ENCODE measurements at places on chromosomes 6 and 20.

DNA sequence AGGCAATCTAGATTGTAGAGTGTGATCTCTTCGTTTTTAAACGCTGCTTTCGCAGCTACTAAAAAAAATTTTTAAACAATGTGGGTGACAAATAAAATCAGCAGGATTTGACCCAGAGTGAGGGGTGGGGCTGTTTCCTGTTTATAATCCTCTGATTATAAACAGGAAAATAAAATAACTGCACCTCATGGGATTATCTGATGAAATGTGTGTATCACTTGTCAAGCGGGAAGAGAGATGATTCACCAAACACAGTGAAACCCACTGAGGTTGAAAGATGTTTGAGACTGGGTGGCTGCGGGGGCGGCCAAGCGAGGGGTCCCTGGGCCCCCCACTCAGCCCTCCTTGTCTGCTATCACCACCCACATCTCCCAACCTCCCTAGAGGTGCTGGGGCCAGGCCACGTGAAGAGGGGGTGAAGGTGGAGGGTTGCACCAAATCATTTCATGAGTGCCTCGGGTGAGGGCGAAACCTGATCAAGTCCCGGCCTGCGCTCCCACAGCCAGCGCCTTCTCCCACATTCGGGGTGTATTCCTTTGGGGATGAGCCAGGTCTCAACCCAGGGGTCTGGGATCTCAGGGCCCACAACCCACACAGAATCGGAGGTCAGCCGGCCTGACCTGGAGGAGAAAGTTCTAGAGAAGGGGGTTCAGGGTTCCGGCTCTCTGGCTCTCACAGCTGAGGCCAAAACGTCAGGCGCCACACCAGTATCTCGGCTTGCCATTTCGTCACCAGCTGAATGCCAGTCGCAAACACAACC lies 212.5 kb downstream of the BMP7 start:
- DNase-seq, result no peak

DNA sequence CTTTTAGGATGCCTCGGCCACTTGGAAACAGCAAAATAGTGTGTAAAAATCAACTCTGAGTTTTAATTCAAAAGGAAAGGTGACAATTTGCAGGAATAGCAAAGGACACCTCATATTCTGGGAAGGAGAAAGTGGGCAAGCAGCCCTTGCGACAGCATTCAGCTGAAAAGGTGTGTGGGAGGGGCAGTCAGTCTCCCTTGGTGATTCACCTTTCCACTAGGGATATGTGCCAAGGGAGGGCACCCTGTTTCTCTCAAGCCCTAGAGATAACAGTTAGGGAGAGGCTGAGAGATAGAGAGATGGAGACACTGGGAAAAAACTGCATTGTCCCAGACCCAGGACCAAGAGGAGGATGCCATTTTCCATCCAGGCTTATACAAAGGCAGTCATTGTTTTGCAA lies 228.1 kb downstream of the EPM2A start:
- DNase-seq, result no peak

GRCh38 chr6:118935978-118936703 lies 1.2 kb upstream of the MCM9 start:
- no peak for DNase-seq

DNA sequence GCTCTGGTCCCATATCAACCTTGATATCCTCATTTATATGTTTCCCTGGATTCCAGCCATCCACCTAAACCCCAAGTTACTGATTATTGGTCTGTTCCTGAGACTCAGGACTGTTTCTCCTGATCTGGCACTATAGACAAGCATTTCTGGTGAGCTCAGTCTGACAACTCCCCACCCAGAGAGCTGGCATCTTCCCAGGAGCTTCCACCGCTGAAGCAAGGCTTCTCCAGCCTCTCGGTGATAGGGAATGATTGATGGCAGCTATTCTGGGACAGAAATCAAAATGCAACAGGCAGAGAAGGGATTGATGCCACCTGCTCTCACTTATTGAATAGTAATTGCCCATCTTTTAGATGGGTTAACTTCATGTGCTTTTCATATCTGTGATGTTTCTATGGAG lies 169.7 kb upstream of the GGTLC1 start:
- no peak for DNase-seq

GRCh38 chr20:13341737-13342393 lies 120.8 kb downstream of the ISM1 start:
- DNase-seq, result no peak

DNA sequence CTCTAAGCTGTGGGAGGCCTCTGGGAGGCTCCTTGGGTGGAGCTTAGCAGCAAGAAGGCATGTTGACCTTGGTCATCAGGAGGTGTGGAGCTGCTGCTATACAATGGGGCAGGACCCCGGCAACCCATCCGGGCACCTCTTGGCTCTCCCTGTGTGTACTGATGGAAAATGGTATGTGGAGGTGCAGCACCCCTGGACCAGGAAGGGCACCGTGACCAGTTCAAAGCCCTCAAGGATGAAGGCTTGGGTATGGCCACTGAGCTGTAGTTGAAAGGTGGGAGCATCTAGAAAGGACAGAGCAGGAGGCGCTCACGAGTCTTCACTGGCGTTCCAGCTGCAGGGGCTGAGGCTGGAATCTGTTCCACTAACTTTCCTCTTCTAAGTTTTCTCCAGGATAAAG lies 6.7 kb upstream of the IRF4 start:
- DNase-seq, result no peak

DNA sequence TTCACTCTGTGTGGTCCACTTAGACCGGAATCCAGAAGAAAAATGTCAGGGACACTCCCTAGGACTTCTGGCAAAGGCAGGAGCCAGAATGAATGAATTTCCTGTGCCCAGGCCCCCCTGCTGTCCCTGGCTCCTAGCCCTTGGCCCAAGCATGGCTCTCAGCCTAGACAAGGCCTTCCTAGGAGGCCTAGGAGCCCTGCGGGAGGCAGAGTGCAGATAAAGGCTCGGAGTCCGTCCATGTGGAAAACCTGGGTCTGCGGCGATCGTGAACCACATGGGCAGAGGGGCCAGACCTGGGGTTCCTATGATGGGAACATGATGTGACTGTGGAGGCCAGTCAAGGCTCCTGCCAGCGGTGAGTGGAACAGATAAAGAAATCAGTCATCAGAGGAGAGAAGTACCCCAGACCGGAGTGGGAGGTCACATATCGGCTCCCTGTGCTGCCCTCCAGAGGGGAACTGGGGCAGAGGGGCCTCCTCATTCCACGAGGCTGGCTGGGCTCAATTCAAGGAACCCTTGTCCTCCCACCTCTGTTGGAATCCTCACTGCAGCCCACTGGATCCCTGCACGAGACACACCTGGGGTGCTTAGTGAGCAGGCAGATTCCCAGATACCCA lies 5.9 kb upstream of the VSTM2L start:
- DNase-seq, result no peak

GRCh38 chr20:37007898-37008649 lies 56.6 kb upstream of the SAMHD1 start:
- no peak for DNase-seq

DNA sequence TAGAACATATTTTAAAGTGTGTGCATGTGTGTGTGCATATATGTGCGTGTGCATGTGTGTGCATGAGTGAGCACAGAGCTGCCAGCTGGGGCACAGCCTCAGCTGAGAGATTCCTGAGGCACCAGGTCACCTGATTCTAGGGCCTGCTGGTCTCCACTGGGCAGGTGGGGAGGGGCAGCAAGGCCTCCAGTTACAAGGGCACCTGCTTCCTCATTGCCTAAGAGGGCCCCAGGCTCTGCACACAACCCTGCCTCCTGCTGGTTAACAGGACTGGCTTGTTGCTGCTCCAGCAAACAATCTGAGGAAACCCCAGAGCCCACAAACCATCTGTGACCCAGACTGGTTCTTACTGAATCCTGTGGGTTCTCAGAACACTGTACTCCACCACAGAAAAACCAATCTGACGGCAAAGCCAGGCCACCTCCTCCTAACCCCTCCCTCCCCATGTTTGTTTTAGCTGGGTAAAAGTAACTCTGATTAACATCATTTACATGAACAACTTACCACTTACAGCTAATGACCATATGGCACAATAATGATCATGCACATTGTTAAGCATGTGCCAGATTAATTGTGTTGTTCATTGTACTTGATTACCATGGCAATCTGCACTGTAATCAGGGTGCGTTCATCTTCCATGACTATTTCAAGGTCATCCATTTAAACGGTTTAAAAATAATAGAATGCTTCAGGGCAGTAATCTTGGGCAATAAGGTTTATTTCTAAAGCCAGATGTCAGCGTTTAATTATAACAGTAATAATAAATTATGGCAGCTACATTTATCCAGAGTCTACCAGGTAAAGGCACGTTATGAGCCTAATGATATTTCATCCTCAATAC lies 23.1 kb upstream of the UBE2J1 start:
- no peak for DNase-seq

GRCh38 chr6:105202486-105202885 lies 22.7 kb upstream of the POPDC3 start:
- no peak for DNase-seq

DNA sequence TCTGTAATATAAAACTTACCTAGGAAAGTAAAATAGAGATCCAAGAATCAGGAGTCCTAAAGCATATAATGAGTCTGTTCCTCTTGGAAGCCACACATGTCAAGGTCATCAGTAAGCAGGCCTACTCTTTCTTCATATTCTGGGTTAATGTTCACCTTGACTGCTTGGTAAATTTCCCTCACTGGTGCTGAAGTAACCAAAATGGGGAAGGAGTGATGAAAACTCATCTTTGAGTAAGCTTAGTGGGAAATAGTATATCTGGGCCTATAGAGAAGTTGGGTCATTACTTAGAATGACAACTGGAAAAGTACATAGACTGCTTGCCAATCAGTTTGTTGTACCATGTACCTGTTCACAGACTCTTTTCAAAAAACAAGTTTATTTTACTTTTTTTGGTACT lies 6.6 kb downstream of the TSPYL4 start:
- no peak for DNase-seq

DNA sequence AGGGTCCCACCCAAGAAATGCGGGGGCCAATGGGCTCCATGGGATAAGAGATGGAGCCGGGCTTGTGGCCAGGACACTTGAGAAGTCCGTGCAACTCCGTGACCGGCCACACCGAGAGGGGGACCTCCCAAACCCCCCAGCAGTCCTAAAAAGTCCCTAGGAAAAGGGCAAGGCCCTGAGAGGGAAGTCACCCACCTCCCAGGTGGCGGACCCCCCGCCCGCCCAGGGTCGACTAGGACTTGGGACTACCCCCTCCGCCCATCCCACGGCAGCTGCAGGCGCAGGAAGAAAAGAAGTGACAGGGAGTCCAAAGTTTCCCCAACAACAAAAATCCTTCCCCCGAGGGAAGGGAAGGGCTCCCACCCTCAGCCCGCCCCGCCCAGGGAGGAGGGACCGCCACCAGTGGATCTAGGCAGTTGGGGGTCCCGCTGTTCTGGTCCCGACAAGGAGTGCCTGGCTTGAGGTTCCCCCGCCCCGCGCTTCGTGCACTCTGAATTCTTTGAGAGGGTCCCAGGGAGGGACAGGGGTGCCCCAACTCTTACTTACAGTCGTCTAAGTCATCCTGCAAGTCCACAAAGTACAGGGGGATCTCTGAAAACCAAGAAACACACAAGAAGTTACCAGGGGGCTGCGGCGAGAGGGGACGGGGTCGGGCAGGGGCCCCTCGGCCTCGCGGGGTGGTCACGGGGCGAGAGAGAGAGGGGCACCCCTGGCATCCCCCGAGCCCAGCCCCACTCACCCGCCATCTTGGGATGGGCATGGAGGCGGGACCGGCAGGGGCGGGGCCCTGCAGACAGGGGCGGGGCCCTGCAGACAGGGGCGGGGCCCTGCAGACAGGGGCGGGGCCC lies 611 bp upstream of the RAB22A start:
- peak; percentile 42 for DNase-seq

- DNase-seq, result no peak
Measured at GRCh38 chr6:13048113-13048512, 280.2 kb downstream of the TBC1D7 start.

GRCh38 chr6:52554684-52555280 lies 22.1 kb downstream of the TRAM2 start:
- DNase-seq, result no peak

DNA sequence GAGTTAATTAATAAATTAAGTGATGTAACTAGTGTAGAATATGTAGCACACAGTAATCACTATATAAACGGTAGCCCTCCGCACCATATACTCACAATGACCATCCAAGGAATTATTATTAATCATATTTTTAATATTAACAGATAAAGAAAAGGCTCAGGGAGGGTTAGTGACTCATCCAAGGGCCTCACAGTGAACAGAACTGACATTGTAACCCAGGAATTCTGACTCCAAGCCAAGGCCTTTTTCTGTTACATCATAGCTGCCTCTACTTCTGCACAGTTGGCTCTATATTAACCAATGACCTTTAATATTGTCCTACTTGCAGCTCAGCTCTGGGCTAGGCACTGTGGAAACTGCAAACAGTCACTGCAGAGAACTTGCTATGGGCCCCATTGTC lies 117.5 kb upstream of the SIRPG start:
- DNase-seq, result no peak

DNA sequence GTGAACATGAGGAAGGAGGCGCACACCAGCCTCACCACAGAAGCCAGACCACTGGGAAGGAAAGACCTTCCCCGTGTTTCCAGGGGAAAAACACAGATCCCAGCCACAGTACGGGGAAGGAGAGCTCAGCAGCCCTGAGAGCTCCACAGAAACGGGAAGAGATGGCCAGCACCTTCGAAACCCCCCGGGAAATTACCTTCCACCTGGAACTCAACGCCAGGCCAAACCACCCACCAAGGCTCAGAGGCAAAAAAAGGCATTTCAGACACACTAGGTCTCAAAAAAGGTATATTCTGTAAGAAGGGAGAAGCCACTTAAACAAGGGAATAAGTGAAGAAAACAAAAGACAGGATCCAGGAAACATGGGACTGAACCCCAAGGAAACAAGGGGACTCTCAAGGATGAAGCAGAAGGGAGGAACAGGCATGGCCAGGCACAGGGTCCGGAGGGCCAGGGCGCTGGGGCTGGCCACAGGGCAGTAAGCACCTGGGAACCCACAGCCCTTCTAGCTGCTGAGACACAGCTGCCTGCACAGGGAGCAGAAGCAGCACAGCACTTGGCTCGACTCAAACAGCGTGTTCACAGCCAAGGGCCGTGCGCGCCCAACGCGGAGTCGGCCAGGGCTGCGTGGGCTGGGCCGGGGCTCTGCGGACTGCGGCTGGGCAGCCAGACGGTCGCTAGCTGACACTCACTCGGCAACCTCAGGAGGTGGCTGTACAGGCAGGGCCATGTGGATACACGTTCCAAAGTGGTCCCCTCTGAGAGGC lies 44.6 kb downstream of the TAF4 start:
- DNase-seq, result no peak

DNA sequence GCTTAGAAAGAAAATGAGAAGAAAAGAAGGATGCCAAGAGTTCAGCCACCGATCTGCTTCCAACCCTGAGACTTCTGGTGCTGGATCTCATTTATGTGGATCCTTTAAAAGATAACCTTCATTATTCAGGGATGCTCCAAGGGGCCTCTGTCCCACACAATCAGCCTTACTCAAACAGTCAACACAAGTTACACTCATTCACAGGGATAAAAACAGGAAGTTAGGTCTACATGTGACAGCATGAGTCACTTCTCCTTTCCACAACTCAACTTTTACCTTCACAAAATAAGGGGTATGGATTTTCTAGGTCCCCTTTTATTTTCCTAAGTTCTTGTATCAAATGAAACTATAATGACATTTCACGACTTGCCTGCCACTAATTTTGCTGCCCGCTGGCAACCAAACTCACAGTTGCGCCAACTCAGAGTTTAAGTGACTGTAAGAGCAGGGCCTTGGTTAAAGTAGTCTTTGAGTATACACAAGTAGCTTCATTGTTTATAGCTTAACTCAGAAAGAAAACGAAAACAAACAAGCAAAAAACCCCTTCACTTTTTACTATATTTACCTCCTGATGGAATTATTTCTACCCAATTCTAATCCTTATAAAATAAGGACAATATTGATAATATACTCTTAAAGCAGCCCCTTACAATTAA lies 278.8 kb upstream of the RUNX2 start:
- DNase-seq, result no peak

GRCh38 chr6:170068496-170068895 lies 222.4 kb downstream of the DLL1 start:
- DNase-seq, result no peak
